ENCODE measurements at places on chromosomes 6 and 20.
A peak's percentile ranks its signal among the peaks of the same experiment; 100 is the strongest.

DNA sequence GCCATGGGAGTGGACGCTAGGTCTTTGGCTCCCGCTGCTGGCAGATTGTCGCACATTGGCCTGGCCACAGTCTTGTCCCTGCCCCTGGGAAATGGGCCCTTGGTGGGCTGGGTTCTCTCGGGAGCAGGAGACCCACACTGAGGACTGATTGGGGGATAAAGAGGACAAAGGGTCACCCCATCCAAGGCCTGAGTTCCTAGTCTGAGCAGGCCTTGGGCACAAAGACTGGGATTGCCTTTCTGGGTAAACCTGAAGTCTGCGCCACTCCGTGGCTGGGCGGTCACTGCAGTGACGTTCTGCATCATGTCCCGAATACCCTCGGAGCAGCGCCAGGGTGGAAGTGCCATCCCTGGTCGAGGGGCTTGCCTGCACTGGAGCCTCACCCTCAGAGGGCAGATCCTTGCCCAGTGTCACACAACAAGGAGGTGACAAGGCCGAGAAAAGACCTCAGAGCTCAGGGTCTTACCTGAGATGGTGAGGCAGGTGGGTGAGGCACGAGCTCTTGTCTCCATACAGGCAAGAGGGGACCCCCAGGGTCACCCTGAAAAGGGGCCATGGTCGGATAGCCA is 36.1 kb upstream of the ZBP1 start:
- peak; percentile 11 for DNase-seq

DNA sequence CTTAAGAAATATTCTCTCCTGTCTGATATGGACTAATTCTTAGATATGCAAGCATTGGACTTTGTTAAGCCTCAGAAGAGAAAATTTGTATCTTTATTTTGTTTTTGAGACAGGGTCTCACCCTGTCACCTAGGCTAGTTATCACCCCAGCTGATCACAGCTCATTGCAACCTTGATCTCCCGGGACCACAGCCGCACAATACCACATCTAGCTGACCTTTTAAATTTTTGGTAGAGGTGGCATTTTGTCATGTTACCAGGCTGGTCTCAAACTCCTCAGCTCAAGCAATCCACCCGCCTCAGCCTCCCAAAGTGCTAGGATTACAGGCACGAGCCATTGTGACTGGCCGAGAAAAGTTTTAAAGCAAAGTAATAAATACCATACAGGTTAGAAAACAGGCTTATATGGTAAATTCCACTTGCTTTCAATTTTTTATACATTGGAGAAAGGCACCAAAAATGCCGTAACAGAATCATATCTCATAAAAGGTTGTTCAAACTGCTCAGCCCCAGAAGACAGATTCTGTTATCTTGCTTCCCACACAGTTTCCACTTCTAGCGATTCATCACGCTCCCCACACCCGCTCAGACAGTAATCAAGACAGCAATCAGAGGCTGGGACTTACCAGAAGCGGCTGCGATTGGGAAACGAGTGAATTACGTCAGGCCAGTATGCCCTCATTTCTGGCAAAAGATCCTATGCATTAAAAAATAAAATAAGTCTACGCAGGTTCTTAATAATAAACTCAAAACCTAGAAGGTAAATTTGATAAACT is 13.8 kb downstream of the RNASET2 start:
- DNase-seq, result no peak

GRCh38 chr6:62324834-62325233 is 38.8 kb upstream of the KHDRBS2 start:
- no peak for DNase-seq

GRCh38 chr20:34415079-34415478 is 52.0 kb downstream of the ITCH start:
- no peak for DNase-seq

GRCh38 chr20:48234951-48235350 is 449.7 kb upstream of the SULF2 start:
- DNase-seq, result no peak

DNA sequence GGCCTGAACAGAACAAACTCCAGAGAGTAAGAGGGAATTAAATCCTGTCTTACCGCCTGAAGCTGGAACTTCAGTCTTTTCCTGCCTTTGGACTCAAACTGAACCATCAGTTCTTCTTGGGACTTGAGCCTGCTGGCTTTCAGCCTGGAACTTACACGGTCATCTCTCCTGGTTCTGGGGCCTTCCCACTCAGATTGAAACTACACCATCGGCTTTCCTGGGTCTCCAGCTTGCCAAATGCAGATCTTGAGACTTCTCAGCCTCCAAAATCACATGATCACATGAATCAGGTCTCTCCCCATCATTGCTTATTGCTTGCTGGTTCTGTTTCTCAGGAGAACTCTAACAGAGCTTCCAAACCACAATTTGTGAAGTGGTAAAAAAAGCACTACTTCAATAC is 276.3 kb downstream of the KIF16B start:
- no peak for DNase-seq

GRCh38 chr6:4394786-4395185 is 259.4 kb upstream of the ECI2 start:
- DNase-seq, result no peak

DNA sequence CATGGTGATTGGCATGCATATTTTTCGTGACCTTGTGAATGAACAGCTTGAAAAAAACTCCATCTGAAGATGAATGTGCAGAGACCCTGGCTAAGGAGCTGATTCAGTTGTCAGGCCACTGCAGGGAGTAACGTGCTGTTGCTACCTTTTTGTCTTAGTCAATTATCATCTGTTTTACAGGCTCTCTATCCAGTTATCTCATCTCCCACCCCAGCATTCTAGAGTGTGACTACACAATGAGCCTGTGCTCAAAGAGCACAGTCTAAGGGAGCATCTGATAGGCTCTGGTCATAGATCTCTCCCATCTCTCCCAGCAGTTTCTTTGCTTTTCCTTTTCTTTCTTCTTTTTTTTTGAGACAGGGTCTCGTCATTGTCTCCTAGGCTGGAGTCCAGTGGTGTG is 45.5 kb downstream of the NDRG3 start:
- DNase-seq, result no peak

DNA sequence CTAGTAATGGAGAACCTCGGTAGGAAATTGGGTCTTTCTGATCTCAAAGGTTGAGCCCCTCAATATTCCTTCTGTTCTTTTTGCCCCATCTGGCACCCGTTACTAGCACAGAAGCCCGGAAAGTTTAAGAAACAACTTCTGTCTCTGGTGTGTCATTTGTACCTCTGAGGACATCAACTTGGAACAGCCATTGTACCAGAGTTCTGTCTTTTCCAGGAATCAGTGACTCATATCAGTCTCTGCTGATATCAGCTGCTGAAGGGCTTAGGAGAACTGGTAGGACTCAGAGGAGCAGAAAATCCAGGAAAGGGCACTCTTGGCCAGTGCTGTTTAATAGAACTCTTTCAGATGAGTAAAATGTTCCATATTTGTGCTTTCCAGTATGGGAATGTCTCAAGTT is 78.3 kb upstream of the CHD6 start:
- no peak for DNase-seq

- DNase-seq, result no peak
Observed at GRCh38 chr20:19376451-19377229, 164.2 kb downstream of the SLC24A3 start.
